ENCODE measurements at places on chromosomes 11 and 22. TPM values are rescaled to one million over a fixed set of nuclear protein-coding genes. Genes with fewer than 3 reads are reported as not detected.

The CLCF1 gene
- total RNA-seq, result 7.7 TPM

- no peak overlapping the region for H3K27ac ChIP-seq
- no peaks in the 10 kb centered on the region for H3K27me3 ChIP-seq
- H3K36me3 ChIP-seq, result no peaks in the 10 kb centered on the region
- no peak for DNase-seq
- H3K4me1 ChIP-seq, result no peaks in the 10 kb centered on the region
Measured at GRCh38 chr22:48936391-48936790, 891.3 kb downstream of the BRD1 start.

GRCh38 chr22:50473855-50474671 is 772 bp downstream of the SBF1 start:
- no peak overlapping the region for H3K27ac ChIP-seq
- no peak for DNase-seq
- no peaks in the 10 kb centered on the region for H3K36me3 ChIP-seq

DNA sequence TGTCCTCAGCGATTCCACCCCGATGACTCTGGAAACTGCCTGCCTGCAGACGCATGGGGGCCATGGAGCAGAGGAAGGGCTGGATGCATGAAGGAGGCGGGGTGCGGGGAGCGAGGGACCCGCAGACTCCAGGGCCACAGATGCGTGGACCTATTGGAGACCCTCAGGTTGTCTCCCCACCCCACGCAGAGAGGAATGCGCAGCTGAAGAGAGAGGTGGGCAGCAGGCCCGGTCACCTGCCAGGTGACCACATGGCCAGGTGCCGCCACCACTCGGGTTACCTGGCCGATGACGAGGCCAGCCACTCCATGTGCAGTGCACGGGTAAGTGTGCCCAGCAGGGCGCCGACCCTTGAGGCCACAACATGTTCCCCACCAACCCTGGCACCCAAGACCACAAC is 371 bp downstream of the CCDC116 start:
- H3K36me3 ChIP-seq, result no peaks in the 10 kb centered on the region
- DNase-seq, result no peak
- no peak overlapping the region for H3K27ac ChIP-seq
- no peaks in the 10 kb centered on the region for H3K27me3 ChIP-seq
- no peak overlapping the region for H3K4me3 ChIP-seq

The PYGM gene
- total RNA-seq, result 12.9 TPM

The KCNQ1 gene
- total RNA-seq, result 11.5 TPM

- DNase-seq, result no peak
- H3K4me1 ChIP-seq, result no peaks in the 10 kb centered on the region
- H3K36me3 ChIP-seq, result peaks cover 1% of the 10 kb centered on the region
- peak overlapping the region; percentile 86 for H3K4me3 ChIP-seq
- no peaks in the 10 kb centered on the region for H3K27me3 ChIP-seq
Measured at GRCh38 chr22:31160328-31160978, 471 bp downstream of the RNF185 start.

The SCGB1C1 gene
- total RNA-seq, result not detected

The FGF19 gene
- total RNA-seq, result not detected

DNA sequence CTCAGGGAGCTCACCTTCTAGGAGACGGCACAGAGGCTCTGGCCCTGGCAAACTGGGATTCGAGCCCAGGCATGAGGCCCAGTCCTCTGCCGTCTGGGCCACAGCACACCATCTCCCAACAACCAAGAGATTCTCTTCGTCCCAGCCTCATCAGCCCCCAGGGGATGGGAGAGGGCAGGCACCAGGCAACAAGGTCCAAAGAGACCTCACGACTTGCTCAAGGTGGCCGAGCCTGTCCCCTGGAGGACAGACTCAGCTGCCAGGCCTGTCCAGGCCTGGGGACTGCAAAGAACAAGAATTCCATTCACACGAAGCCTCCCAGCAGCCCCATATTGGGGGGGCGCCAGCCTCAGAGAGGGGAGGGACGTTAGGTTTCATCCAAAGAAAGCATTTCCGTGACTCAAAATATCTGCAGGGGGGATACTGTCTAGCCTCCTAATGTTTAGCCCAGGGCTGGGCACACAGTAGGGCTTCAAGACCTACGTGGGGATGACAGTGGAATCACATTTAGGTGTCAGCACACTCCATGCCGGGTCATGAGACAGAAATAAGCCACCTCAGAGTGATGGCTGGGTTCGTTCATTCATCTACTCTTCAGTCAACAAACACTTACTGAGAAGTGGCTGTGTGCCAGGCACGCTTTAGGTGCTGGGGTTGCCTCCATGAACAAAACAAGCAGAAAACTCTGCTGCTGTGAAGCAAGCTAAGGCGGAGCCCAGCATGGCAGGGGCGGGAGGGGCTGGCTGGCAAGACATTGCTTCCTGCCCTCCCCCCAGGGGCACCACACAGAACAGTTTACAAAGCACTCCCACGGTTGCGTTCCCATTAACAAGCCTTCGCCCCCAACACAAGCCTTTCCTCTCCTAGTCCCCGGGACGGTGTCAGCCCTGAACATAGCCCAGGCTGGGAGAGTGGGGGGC is 1.2 kb downstream of the CARNS1 start:
- H3K36me3 ChIP-seq, result no peaks in the 10 kb centered on the region
- no peaks in the 10 kb centered on the region for H3K27me3 ChIP-seq
- H3K4me1 ChIP-seq, result no peaks in the 10 kb centered on the region
- H3K4me3 ChIP-seq, result no peak overlapping the region

The ISX gene
- not detected for total RNA-seq

DNA sequence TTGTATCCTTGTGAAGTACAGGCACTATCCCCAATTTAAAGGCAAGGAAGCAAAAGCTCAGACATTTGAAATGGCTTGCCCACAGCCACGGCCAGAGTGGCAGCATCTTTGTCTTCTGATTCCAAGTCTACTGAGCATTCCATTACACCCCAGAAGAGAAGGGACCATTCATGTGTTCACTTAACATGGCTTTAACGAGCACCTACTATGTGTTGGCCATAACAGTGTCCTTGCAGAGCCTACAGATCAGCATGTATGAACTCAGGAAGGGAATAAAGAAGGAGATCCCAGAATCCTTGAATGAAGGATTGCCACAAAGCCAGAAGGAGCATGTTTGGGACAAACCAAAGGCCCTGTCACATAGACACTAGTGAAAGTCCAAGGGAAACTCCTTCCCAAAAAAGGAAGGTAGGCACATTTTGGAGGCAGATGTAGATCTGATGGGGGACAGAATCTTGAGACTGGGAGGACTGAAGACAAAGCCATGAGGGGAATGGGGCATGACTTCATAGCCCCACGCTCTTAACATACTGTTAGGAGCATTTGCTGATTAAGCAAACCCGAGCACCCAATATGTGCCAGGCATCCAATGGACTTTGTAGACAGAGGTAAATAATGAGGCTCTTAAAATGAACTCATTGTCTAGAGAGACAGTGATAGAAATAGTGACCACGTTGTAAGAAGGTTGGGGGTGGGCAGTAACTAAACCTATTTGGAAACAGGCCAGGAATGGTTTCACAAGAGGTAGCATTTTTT is 54.9 kb downstream of the P4HA3 start:
- no peak overlapping the region for H3K27ac ChIP-seq
- no peak overlapping the region for H3K4me3 ChIP-seq
- H3K27me3 ChIP-seq, result no peaks in the 10 kb centered on the region
- H3K4me1 ChIP-seq, result no peaks in the 10 kb centered on the region
- H3K36me3 ChIP-seq, result peaks cover 3% of the 10 kb centered on the region
- no peak for DNase-seq

The PRMT3 gene
- 14.2 TPM for total RNA-seq

- no peak for DNase-seq
- no peak overlapping the region for H3K27ac ChIP-seq
- no peaks in the 10 kb centered on the region for H3K27me3 ChIP-seq
- no peaks in the 10 kb centered on the region for H3K4me1 ChIP-seq
- no peaks in the 10 kb centered on the region for H3K36me3 ChIP-seq
Measured at GRCh38 chr22:37413546-37413945, 13.7 kb downstream of the ELFN2 start.

- peaks cover 8% of the 10 kb centered on the region for H3K36me3 ChIP-seq
- H3K4me3 ChIP-seq, result no peak overlapping the region
- H3K27me3 ChIP-seq, result no peaks in the 10 kb centered on the region
- H3K4me1 ChIP-seq, result no peaks in the 10 kb centered on the region
Measured at GRCh38 chr11:10796191-10796590, 12.5 kb downstream of the EIF4G2 start.

DNA sequence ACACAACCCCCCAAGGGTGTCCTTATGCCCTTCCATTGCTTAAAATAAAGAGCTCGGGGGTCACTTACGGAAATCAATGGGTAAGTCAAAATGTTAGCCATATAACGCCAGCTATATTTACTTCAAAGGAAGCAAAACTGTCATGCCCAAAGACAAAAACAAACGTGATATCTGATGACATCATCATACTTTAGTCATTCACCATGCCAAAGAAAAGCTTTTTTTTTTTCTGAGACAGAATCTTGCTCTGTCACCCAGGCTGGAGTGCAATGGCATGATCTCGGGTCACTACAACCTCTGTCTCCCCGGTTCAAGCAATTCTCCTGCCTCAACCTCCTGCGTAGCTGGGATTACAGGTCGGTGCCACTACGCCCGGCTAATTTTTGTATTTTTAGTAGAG is 47.7 kb upstream of the SC5D start:
- no peaks in the 10 kb centered on the region for H3K36me3 ChIP-seq
- no peak for DNase-seq
- no peak overlapping the region for H3K4me3 ChIP-seq
- H3K4me1 ChIP-seq, result no peaks in the 10 kb centered on the region
- H3K27me3 ChIP-seq, result no peaks in the 10 kb centered on the region

The EIF1AD gene
- total RNA-seq, result 35.0 TPM

The HTR3A gene
- total RNA-seq, result not detected

GRCh38 chr11:6229911-6230310 is 4.5 kb downstream of the FHIP1B start:
- H3K4me3 ChIP-seq, result no peak overlapping the region
- no peaks in the 10 kb centered on the region for H3K4me1 ChIP-seq
- no peak overlapping the region for H3K27ac ChIP-seq
- peaks cover 5% of the 10 kb centered on the region for H3K36me3 ChIP-seq
- no peaks in the 10 kb centered on the region for H3K27me3 ChIP-seq

GRCh38 chr22:19873138-19873959 is 18.7 kb upstream of the GNB1L start:
- no peaks in the 10 kb centered on the region for H3K27me3 ChIP-seq
- H3K4me1 ChIP-seq, result no peaks in the 10 kb centered on the region
- no peaks in the 10 kb centered on the region for H3K36me3 ChIP-seq
- peak; percentile 41 for DNase-seq
- H3K27ac ChIP-seq, result no peak overlapping the region
- no peak overlapping the region for H3K4me3 ChIP-seq

DNA sequence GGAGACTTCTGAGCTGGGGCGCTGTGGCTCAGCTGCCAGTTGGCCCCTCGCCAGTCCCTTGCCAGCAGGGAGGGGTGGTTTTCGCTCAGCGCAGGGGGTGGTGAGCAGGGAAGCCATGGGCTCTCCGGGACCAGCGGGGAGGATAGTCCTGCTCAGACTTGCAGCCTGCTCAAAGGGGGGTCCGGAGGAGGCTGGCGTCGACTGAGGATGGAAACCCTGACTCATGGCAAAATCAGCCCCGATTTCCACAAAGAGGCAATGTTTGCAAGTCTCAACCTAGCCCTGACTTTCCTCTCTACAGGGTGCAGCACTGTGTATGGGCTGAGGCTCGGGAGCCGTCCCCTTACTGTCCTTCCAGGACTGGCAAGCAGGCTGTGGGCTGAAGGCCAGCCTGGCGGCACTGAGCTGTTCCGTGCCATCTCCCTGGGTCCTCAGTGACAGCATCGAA is 35.1 kb downstream of the FBLN1 start:
- DNase-seq, result peak; percentile 84
- H3K4me3 ChIP-seq, result no peak overlapping the region
- no peaks in the 10 kb centered on the region for H3K36me3 ChIP-seq
- peak overlapping the region; percentile 7 for H3K27ac ChIP-seq

- no peak overlapping the region for H3K4me3 ChIP-seq
- H3K27ac ChIP-seq, result no peak overlapping the region
- no peaks in the 10 kb centered on the region for H3K36me3 ChIP-seq
- no peaks in the 10 kb centered on the region for H3K4me1 ChIP-seq
Measured at GRCh38 chr22:45774001-45774670, 102.5 kb downstream of the ATXN10 start.

The FIBIN gene
- total RNA-seq, result 80.9 TPM

The TTLL1 gene
- total RNA-seq, result 5.9 TPM

- H3K36me3 ChIP-seq, result no peaks in the 10 kb centered on the region
- no peak overlapping the region for H3K4me3 ChIP-seq
- H3K27ac ChIP-seq, result no peak overlapping the region
Measured at GRCh38 chr22:22752556-22753477, 108.4 kb downstream of the GGTLC2 start.

DNA sequence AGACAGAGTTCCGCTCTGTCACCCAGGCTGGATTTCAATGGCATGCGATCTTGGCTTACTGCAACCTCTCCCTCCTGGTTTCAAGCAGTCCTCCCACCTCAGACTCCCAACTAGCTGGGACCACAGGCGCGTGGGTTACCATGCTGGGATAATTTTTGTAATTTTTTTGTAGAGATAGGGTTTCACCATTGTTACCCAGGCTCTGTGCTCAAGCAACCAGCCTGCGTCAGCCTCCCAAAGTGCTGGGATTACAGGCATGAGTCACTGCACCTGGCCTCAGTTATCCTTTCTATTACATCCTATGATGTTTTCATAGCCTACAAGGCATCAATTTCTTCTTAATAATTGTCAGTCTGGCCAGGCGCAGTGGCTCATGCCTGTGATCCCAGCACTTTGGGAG is 36.5 kb downstream of the LRRC74B start:
- no peak overlapping the region for H3K4me3 ChIP-seq
- H3K36me3 ChIP-seq, result no peaks in the 10 kb centered on the region
- DNase-seq, result no peak
- H3K27me3 ChIP-seq, result no peaks in the 10 kb centered on the region
- no peak overlapping the region for H3K27ac ChIP-seq

GRCh38 chr11:77522215-77522614 is 48.3 kb upstream of the PAK1 start:
- H3K4me1 ChIP-seq, result no peaks in the 10 kb centered on the region
- H3K27ac ChIP-seq, result no peak overlapping the region
- H3K36me3 ChIP-seq, result no peaks in the 10 kb centered on the region

The CBLIF gene
- total RNA-seq, result not detected

GRCh38 chr22:31491218-31491962 is 1.7 kb upstream of the EIF4ENIF1 start:
- no peak overlapping the region for H3K4me3 ChIP-seq
- H3K4me1 ChIP-seq, result no peaks in the 10 kb centered on the region
- DNase-seq, result no peak

GRCh38 chr11:37370817-37371216 is 772.8 kb upstream of the RAG2 start:
- H3K27me3 ChIP-seq, result no peaks in the 10 kb centered on the region
- no peak overlapping the region for H3K4me3 ChIP-seq
- no peaks in the 10 kb centered on the region for H3K4me1 ChIP-seq
- DNase-seq, result no peak
- H3K36me3 ChIP-seq, result no peaks in the 10 kb centered on the region

Measured in aorta (tissue), 5 donors.